Inflammatory macrophage (primary cell): ENCODE measurements at places on chromosomes 11 and 22.

DNA sequence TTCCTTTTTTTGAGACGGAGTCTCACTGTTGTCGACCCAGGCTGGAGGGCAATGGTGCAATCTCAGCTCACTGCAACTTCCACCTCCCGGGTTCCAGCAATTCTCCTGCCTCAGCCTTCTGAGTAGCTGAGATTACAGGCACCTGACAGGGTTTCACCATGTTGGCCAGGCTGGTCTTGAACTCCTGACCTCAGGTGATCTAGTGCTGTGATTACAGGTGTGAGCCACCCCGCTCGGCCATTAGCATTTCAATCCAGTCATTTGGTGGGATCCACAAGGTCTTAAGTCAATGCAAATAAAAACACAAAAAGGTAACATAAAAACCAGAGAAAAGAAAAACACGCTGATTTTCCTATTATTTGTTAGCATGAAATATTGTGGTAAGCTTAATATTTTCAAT is 1227.2 kb upstream of the TENM4 start:
- DNase-seq: no peak

- peak; percentile 78 for DNase-seq
Observed at GRCh38 chr22:36065775-36066544, 37.3 kb upstream of the RBFOX2 start.

- DNase-seq: peak; percentile 56
Observed at GRCh38 chr11:128859563-128860441, 7.3 kb downstream of the KCNJ1 start.

- DNase-seq: no peak
Observed at GRCh38 chr11:48154151-48154550, 62.5 kb upstream of the OR4B1 start.

GRCh38 chr22:42994917-42995562 is 19.9 kb downstream of the PACSIN2 start:
- DNase-seq: peak; percentile 97

- no peak for DNase-seq
Observed at GRCh38 chr11:130435671-130436070, 7.3 kb upstream of the ADAMTS8 start.

GRCh38 chr11:126257764-126258163 is 10.9 kb downstream of the SRPRA start:
- DNase-seq: no peak

DNA sequence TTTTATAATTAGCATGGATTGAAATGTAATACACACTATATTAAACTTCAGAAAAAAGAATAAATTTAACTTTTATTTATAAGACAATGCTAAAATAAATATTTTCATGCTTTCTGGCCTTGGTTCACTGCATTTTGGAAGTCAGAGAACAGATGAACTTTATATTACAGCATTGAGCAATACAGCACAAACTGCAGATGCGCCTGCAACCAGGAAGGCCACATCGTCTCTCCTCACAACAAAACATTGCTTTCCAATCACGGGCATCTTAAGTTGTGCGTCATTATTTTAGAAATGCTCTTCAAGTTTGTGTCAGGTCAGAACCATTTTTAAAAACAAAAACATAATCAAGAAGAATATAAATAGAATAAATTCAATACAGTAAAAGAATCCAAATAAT is 89.3 kb upstream of the CEP126 start:
- no peak for DNase-seq

- DNase-seq: no peak
Observed at GRCh38 chr22:50665212-50665611, 7.4 kb upstream of the SHANK3 start.

- DNase-seq: no peak
Observed at GRCh38 chr22:44838316-44839016, 86.1 kb downstream of the ARHGAP8 start.

- no peak for DNase-seq
Observed at GRCh38 chr22:45507798-45508197, 5.1 kb downstream of the FBLN1 start.

- DNase-seq: peak; percentile 30
Observed at GRCh38 chr22:43007519-43008102, 7.3 kb downstream of the PACSIN2 start.

DNA sequence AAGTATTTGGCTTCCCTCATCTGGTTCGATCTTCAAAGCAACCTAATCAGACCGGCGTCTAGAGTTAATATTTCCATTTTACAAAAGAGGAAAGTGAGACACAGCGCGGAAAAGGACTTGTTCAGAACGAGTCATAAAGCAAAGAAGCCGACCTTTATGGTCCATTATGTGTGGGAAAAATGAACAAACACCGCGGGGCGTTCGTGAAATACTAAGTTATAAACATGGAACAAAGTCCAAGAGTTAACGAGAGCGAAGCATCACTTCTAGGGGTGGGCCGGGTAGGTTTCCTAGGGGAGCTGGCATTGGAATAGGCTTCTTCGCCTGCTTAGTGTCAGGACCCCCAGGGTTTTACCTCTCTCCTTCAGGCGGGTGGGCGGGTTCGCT is 575 bp downstream of the DUSP18 start:
- no peak for DNase-seq

- DNase-seq: no peak
Observed at GRCh38 chr22:25841775-25842174, 99.8 kb downstream of the MYO18B start.

- peak; percentile 14 for DNase-seq
Observed at GRCh38 chr11:130601141-130601540, 152.7 kb downstream of the ADAMTS15 start.

DNA sequence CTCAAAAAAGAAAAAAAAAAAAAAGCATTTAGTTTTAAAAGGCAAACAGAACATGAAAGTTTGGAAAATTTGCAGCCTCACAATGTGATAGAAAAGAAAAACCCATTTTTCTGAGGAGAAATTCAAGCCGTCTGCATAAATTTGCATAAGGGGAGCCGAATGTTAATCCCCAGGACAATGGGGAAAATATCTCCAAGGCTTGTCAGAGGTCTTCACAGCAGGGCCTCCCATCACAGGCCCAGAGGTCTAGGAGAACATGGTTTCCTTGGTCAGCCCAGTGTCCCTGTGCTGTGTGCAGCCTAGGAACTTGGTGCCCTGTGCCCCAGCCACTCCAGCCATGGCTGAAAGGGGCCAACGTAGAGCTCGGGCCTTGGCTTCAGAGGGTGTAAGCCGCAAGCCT is 109.1 kb downstream of the TRIM44 start:
- DNase-seq: no peak

GRCh38 chr11:120197251-120197891 is 13.5 kb upstream of the OAF start:
- no peak for DNase-seq

DNA sequence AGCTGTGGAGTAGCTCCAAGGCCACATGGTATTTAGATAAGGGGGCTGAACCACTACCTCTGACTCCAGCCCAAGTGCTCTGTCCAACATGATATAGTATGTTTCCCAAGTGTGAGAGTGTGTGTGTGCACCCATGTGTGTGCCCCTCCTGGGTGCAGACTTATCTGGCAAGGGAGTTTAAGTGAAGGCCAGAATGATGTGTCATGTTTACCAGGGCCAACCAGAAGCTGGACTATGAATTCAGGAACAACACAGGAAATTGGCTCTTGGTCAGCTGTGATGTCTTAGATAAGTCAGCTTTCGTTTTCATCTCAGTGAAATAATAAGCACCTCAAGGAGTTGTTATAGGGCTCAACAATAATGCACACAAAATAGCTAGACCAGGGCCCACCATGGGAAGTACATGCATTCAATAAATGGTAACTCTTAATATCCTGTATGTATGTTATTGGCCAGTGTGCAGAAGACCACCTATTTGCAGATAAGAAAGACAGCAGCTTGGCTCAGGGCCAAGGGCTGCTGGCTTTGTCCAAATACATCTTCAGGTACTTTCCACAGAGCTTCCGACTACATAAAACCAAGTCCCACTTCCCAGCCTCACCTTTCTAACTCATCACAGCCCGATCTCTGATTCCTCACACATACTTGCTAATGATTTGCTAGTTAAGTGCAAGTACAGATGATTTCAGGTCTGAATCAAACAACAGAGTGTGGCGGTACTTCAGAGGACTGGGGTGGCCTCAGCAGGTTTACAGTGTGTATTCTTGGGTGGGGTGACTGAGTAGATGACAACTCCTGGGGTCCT is 120.9 kb downstream of the ME3 start:
- DNase-seq: no peak

GRCh38 chr11:115201111-115201792 is 303.0 kb downstream of the CADM1 start:
- DNase-seq: no peak

DNA sequence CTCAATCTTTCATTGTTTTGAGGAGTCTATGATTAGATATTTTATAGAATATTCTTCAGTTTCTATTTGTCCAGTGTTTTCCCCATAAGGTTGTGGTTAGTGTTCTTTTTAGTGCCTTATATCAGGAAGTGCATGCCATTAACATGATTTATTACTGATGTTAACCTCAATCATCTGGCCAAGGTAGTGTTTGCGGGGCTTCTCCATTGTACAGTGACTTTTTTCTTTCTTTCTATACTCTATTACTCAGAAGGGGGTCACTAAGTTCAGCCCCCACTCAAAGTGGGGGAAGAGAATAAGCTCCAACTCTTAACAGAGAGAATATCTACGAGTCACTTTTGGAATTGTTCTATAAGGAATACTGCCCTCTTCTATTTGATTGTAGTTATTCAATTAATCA is 415.8 kb downstream of the DYNC2H1 start:
- no peak for DNase-seq

DNA sequence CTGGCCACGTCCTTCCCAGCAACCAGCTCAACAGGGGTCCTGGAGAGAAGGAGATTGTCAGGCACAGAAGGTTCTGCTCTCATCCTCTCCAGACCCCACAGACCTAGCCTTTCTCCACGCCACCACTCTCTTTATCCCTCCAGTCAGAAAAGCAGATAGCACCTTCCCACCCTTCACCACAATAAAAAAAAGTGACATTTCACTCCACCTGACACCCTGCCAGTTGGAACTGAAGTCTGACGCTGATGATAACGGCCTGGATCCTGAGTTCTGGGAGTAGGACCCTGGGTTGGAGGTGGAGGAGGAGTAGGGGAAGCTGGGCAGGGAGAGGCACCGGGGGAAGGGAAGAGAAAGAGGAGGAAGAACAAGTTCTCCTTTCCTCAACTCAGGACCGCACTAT is 127.5 kb upstream of the ANO1 start:
- DNase-seq: no peak

DNA sequence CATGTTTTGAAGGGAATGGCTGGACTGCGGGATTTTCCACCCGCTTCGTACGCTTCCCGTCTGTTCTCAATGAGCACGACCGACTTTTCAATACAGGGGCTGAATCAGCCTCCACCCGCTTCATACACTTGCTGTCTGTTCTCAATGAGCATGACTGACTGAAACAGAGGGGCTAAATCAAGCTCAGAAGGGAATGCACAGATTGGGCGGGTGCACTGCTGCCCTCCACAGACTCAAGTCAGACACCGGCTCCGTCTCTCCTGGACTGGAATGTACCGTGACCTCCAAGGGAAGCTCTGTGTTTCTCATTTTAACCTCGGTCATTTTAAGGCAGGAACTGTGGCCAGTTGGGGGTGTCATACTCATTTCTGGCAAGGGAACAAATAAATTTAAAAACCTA is 48.5 kb downstream of the BRD1 start:
- no peak for DNase-seq

GRCh38 chr11:61771985-61772455 is 19.6 kb downstream of the MYRF start:
- no peak for DNase-seq

DNA sequence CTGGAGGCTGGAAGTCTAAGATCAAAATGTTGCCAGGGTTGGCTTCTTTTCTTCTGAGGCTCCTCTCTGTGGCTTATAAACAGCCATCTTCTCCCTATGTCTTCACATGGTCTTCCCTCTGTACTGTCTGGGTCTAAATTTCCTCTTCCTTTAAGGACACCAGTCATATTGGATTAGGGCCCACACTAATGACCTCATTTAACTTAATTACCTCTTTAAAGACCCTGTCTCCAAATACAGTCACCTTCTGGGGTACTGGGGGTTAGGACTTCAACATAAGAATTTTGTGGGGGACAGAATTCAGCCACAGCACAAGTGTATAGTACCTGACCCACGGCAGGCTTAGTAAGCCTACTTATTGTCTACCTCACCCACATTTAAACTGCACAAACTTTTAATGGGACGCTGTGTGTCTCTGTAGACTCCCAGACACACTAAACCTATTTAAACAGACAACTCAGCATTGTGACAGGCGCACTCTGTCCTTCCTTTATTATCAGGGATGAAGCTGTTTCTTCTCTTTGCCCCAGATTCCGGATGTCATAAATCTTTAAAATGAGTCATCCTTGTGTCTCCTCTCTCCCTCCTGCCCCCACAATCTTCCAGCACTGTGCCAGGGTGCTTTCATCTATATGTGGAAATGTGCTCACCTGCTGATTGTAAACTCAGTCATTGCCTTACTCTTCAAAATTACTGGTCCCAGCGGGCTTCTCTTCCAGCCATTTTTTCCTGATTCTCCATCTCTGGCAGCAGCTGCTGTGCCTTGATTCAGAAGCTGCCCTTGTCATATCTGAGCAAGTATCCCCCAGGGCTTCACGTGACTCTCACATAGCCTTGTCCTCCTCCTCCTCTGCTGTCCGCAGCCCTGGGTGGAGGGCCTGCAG is 5.4 kb upstream of the MAPK8IP1 start:
- no peak for DNase-seq

DNA sequence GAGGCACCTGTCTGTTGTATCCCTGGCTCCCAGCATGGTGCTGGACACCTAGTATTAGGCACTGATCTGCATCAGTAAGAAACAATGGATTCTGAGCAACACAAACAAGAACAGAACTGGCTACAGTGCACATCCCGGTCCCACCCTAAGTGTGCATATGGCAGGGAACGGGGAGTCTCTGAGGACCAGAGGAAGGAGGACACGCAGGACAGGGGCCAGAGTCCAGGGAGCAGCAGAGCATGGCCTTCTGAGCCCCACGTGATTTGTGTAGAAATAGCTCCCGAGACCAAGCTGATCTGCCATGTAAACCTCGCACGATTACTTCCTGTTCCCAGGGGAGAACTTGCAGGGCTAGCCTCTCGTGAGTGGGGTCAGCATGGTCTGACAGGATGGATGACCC is 12.7 kb upstream of the SNX32 start:
- DNase-seq: peak; percentile 59

DNA sequence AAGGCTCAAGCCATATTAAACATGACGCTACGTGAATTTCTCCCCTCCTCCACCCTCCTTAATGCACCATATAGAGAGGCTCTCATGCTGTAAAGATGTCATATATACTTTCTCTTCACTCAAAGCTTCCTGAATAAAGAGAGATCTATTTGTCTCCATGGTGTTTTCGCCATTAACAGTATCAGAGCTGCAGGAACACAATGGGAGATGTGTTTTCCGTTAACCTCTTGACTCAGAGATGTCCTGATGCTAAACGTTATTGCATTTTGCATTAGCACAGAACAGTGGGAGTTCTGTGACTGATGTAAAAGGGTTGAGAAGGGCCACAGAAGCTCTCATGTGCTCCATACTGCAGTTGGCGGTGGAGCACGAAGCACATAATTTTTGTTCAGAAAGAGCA is 25.7 kb upstream of the BLID start:
- no peak for DNase-seq

GRCh38 chr22:30909306-30909705 is 59.3 kb downstream of the MORC2 start:
- no peak for DNase-seq
